ENCODE measurements at places on chromosomes 2 and 18. TPM values are rescaled to one million over a fixed set of nuclear protein-coding genes. Genes with fewer than 3 reads are reported as not detected.

MOGAT1 gene
- not detected for total RNA-seq

PCBP1 gene
- 26.3 TPM for total RNA-seq

MLPH gene
- total RNA-seq, result 81.6 TPM

SH3BP4 gene
- total RNA-seq, result 28.2 TPM

- DNase-seq, result peak; percentile 14
These were observed 955.4 kb upstream of the POU3F3 start for GRCh38 chr2:103898561-103898960.

- no peak for DNase-seq
These were observed 5.0 kb downstream of the COLEC12 start for GRCh38 chr18:495452-495851.

DNA sequence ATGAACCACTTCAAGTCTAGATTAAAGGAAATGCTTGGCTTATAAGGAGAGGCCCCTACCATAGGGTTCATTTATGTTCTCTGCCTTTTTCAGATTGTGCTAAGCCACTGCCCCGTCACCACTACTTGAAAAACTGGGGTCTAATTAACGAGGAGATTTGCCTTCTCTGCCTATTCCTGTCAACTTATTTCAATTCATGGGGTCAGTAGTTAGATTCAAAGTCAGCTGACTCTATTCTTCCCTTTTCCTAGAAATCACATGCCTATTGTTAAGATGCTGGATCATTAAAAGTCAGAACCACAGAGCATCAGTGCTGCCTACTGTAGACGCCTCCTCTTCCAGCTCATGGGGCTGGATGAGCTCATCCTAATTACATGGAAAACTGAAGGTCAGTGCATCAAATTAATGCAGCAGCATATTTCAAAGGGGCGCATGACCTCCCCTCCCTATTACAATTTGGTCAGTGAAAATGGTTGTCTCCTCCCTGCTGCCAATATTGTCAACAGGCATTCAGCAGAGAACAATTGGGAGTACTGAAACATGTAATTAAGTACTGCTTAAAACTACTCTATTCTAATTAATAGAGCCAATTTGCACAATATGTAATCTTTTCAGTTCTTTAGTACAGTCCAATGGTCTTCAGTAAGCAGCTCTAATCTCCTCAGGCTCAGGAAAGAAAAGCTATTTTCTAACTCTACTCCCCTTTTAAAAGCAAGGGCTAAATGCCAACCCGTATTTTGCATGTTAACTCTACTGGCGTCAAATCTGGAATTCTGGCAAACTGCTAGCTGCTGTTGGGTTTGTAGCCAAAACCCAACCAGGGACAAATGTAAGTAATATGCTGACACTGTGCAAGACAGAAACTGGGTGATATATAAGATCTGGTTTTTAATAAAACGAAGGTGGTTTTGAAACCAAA is 117.4 kb upstream of the ITGB6 start:
- no peak for DNase-seq

DNA sequence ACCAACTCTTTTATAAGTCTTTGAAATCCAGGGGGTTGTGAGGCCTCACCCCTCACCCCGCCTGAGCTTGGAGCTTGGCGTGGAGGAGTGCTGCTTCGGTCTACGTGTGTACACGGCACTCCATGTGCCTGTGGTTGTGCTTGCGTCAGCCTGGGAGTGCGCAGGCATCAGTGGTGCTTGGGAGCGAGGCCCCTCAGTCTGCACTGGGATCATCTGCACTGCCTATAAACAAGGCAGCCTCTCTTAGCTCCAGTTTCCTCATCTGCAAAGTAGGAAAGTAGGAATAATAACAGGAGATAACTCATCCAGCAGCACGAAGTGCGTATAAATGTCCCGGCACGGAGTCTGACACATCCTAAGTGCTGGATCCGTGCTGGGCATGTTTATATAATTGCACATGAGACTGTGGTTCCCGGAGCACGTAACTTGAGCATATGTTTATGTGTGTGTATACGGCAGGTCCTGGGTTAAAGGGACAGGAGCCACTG is 1.2 kb downstream of the GYPC start:
- no peak for DNase-seq

GRCh38 chr18:23926571-23926970 is 88.0 kb upstream of the TTC39C start:
- DNase-seq, result no peak

GRCh38 chr2:182933629-182934028 is 67.2 kb upstream of the FRZB start:
- DNase-seq, result no peak

DNA sequence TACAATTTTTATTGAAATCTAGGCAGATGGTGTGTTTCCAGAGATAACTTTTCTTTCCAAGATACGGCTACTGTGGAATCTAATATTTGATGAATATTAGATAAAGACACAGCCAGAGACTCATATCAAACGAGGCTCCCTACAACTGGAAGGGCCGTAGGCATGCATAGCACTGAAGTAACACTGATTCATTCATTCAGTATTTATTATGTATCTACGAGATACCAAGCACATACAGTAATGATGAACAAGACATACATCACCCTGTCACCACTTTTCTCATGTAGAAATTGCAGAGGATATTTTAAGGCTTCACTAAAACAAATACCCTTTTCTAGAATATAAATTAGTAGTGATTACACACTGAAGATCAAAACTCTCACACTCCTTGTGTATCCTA is 74.5 kb downstream of the KCTD18 start:
- DNase-seq, result peak; percentile 16

DNA sequence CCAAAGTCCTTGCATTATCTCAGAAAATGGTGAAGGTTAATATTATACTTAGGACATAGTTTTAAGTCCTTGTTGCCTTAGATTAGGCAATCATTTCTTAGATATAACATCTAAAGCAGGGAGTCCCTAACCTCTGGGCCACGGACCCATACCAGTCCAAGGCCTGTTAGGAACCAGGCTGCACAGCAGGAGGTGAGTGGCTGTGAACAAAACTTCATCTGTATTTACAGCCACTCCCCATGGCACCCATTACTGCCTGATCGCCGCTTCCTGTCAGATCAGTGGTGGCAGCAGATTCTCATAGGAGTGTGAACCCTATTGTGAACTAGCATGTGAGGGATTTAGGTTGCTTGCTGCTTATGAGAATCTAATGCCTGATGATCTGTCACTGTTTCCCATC is 86.5 kb upstream of the MYO3B start:
- no peak for DNase-seq

DNA sequence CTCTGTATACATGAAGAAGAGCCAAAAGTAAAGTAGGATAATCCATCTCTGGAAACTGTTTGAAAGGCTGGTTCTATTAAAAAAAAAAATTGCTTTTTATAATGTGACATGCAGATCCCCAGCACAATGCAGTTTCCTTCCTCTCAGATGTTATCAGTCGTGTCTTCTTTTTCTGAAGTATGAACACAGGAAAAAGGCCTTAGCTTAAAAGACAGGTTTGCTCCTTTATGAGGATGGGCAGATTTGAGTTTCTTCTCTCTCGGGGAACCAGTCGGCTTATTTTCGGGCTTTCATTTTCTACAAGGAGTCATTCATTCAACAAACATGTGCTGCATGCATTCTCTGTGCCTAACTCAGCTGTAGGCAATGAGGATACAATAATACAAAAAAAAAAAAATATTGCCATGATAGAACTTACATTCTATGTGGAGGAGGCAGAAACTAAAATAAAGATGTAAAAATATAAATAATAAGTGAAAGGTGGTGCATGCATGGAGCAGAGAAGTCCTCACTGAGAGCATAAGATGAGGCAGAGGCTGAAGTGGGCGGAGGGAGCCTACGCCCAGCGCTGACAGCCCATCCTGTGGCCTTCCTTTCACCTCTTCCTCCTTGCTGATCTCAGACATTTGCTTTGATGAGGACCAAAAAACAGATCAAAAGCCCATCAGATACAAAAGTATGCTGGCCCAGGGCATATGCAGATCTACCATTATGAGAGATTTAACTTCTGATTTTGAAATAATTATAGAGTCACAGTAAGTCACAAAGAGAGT is at the start of gene CD226:
CD226 (minus strand) TSS at position 513 of the 773 bp plus-strand sequence; CDS start at position 46, 467 bp downstream.
- peak; percentile 12 for DNase-seq

GRCh38 chr2:162198239-162198638 is 45.0 kb downstream of the FAP start:
- no peak for DNase-seq

DNA sequence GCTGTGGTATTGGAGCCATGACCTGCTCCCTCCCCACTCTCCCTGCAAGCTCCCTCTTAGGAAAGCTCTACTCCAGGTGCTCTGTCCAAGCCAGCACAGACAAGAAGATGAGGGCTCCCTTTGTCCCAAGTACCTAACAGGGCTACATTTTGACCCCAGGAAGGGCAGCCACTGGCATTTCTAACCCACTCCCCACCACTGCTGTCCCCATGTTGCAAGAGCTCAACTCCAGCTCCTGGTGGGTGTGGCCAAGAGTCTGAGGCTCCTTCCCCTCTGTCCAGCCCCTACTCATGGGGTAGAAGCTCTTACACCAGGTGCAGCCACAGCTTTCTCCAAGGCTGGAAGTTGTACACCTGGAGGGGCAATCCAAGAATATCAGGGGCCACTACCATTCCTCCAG is 127.0 kb upstream of the NPAS2 start:
- DNase-seq, result no peak

DNA sequence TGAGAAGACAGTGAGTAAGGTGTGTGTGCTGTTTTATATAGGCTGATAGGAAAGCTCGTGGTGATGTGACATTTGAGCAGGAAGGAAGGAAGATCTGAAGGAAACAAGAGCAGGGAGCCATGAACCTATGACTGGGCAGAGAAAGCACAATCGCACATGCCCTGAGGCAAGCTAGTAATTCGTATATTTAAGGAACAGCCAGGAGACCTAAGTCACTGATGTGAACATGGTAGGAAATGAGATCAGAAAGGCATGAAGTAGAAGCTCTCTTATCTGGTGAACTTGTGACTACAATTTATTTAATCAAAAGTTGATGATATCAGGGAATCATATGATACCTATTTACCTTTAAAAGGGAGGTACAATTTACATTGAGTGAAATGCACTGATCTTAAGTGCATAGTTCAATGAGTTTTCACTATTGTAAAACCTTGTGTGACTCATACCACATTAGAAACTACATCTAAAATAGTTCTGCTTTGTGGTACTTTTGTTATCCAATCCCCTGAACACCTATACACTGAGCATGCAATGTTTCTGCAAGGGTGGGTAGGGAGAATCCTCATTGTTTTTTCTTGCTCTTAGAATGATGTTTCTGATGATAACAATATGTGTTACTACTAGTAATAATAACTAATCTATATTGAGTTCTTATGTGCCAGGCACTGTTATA is 67.5 kb downstream of the GALNT13 start:
- no peak for DNase-seq

DNA sequence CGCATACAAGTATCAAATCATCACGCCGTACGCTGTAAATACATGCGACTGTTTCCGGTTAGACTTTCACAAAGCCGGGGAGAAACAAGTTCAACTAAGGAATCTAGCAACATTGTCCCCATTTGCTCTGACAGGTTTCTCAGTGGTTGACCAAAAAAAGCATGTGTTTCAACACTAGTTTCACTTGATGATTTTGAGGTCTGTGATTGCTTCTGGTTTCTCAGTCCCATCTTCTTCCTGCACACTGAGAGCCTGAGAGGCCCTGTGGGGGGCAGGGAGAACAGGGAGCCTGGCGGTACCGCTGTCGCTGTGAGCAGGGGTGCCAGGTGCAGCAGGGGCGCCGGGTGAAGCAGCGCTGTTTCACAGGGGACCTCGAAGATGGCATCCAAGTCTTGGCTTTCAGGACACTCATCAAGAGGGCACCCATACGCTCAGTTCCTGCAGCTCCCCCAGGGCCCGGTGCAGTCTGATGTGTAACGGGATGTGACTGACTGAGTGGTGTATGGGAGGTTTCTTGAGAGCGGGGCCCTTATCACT is 270.9 kb downstream of the TWIST2 start:
- no peak for DNase-seq

- peak; percentile 89 for DNase-seq
These were observed 35.3 kb upstream of the PPP1CB start for GRCh38 chr2:28716265-28716865.

DNA sequence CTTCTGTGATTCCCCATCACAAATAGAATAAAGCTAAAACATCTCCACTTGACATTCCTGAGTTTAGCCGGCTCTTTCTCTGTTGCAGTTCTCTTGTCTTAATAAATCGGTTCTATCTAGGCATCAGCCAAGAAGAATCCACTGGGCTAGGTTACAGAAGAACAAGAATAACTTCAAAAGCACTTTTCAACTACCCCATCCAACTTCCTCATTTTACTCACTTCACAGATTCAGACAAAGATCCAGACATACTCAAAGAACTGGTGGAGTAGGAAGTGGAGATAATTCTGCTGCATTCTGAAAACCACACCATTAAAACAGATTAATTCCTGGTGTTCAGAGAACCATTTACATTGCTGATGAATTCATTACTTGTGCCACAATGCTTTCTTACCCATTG is 9.6 kb upstream of the ALPK2 start:
- no peak for DNase-seq

GRCh38 chr2:240467659-240468302 is 32.3 kb downstream of the GPC1 start:
- DNase-seq, result no peak

GRCh38 chr2:92074549-92074898 is 2796.7 kb upstream of the TEKT4 start:
- no peak for DNase-seq

DNA sequence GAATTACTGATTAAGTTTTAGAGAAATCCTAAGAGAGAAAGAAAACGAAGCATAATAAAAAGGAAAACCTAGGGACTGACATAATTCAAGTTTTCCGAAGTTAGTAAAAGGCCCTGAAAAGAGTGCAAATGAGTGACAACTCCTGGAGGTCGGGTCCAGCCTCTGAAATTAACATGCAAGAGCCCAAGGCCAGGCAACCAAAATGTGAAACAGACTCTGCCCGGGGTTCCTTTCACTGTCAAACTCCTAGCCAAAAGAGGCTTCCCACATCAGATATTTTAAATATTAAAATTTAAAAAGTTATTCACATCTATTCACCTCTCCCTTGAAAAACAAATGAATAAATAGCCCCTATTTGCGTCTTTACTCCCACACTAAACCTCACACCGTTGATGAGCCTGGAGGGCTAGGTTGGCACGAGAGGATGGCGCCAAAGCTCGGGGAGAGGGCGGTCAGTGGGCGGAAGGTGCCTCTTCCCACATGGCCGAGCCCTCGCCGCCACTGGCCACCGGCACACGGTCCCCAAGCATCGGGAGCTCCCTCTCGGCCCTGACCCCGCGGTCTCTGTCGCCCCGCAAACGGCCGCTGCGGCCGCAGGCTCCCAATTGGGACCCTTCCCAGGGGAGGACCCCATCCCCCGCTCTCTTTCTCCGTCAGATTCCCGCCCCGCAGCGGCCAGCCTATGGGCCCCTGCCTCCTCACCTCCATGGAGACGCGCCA is 630 bp downstream of the PPM1G start:
- DNase-seq, result no peak

DNA sequence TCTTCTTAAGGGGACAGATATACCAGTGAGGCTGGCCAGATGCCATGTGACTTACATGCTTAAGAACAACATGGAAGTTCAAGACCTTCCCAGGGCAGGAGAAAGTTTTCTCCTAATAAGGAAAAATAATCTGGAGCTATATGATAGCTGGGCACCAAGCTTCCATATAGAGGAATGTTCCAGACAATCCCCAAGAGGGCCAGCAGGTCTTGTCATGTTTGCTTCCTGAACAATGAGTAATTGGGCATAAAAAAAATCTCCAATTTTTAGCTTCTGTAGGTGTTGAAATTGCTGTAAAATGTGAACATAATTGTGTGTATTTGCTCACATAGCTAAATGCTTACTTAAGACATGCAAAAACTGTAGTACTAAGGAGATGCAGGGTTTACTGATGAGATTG is 809.5 kb upstream of the PIK3C3 start:
- no peak for DNase-seq
